A549 treated with CORT108297 at 1 μM for 4 hours (cell line): ENCODE measurements at places on chromosomes 1 and 21. TPM values are rescaled to one million over a fixed set of nuclear protein-coding genes. Genes with fewer than 3 reads are reported as not detected.

Gene TTC22
- total RNA-seq, result not detected in 5 replicates

Gene HMCN1
- 0.02 to 0.13 TPM (median 0.06 TPM) in 5 replicates for total RNA-seq

Gene CXADR
- 7.4 to 9.7 TPM (median 8.6 TPM) in 5 replicates for total RNA-seq

Gene IPP
- total RNA-seq, result 4.5 to 5.7 TPM (median 4.8 TPM) in 5 replicates

Gene MIXL1
- 0.04 to 0.18 TPM (median 0.09 TPM) in 5 replicates for total RNA-seq

Gene RPTN
- not detected in 5 replicates for total RNA-seq

Gene TSPEAR
- not detected in 5 replicates for total RNA-seq

Gene KIF2C
- total RNA-seq, result 36.6 to 45.4 TPM (median 41.6 TPM) in 5 replicates
